ENCODE measurements at places on chromosomes 5 and 9.

DNA sequence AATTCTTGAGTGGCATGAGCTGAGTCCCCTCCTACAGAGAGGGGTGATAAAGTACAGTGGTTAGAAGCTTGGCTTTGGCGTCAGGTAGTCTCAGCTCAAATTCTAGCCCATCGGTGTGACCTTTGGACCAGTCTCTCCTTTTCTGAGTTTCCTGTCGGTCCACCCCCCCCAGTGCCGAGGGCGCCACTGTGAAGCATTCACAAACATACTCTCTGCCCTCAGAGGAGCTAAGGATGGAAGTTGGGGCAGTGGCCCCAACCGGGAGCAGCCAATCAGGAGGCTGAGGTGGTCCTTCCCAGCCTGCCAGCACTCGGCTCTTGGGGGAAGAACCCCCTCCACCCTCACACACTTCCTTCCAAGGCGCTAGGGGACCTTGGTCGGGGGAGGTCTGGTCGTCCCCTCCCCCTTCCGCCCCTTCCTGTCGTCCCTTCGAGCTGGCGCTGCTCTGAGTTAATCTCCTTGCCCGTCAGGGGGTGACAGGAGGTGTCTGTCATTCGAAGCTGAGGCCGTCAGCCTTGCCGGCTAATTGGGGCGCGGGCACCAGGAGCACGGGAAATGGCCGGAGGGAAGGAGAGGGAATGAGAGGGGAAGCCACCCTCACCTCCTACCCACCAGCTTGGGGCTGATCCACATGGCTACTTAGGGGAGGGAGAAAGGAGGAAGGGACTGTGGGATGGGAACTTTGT, 53.0 kb downstream of the CXXC5 start:
- DNase-seq = no peak

GRCh38 chr9:90455316-90455715, 187.3 kb downstream of the DIRAS2 start:
- no peak for DNase-seq

DNA sequence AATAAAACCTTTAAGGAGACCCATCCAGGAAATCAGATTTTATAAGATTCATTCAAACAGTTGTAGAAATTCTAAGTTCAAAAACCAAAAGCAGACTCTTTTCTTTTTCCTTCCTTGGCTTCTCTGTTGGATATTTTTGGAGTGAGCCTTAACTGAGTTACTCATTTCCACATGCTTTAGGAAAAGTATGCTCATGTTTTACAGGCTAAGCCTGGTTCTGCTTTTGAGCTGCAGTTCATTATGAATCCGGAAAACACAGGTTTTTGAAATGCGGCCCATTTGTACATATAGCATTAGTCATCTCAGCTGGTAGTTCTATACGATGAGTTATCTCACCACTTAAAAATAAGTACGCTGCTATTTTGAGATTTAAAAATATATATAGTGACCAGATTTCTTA, 156.6 kb upstream of the DMRT1 start:
- DNase-seq = peak; percentile 88

DNA sequence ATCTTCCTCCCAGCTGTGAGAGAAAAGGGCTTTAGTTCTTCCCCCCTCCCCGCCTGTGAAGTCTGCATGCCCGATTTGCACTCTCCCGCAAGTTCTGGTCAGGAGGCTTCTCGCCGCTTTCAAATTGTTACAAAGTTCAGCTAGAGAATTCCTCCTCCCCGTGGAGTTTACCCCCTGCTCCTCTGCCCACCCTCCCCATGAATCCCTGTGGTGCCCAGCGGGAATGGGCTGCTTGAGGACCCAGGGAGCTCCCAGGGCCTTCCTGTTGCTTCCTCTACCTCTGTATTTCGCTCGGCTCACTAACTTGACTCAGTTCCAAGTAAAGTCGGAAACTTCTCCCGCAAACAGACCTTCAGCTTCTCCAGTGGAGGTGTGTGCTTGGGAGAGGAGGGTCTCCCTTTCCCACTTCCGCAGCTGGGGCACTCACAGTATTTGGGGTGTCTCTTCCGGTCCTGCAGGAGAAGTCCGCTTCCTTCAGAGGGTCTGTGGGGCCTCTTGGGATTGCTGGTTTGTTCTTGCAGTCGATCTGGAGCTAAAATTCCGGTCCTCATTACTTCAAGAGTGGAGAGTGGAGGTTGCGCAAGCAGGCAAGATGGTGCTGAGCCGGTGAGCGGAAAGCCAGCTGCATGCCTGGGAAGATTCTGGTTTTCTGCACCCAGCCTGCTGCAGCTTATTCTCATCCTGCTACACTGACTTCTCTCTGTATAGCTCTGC, 97.8 kb downstream of the ADAMTS12 start:
- DNase-seq = no peak

DNA sequence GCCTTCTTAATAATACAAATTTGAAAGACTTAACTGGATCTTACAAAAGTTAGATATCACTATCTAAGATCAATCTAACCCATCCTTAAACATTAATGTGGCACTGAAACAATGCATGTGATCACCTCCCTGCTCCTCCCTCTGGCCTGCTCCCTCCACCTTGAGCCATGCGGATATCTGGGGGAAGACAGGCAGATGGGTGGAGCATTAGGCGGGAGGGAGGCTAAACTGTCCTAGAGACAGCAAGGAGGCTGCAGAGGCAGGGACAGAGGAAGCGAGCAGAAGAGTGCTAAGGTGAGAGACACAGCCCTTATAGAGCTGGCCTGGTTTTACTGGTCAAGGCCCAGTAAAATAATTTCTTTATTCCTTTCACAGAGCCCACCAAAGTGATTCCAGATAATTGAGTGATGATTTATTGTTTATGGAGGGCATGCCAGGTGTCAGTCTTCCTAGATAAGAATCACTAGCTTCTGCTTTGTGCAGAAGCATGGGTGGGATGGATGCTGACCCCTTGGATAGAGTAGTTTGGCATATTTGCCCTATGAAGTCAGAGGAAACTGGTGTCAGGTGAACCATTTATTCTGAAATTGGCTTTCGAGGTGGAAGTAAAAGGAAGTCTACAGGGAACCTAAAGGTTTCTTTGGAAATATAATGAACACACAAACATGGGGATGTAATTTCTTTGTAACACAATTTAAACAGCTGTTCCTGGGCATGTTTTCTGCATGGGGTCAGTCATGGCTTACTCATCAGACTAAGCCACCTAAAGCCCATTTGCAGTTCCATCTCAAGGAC, 188.3 kb downstream of the GNAQ start:
- DNase-seq = no peak

DNA sequence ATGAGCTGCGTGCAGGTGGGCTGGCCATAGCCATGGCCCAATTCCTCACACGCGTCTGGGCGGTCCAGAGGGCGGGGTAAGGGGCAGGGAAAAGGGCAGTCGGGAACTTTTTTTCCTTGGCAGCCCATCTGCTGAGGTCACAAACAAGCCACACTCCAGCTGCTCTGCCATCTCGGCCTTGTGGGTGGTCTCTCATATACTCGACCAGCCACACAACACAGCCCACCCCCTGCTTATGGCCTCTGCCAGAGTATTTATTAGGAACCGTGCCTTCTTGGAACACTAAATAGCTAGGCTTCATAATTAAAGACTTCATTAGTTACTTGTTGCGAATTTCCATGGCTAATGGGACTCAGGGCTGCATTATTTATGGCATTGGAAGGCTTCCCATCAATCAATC, 98.5 kb upstream of the LHFPL2 start:
- no peak for DNase-seq

DNA sequence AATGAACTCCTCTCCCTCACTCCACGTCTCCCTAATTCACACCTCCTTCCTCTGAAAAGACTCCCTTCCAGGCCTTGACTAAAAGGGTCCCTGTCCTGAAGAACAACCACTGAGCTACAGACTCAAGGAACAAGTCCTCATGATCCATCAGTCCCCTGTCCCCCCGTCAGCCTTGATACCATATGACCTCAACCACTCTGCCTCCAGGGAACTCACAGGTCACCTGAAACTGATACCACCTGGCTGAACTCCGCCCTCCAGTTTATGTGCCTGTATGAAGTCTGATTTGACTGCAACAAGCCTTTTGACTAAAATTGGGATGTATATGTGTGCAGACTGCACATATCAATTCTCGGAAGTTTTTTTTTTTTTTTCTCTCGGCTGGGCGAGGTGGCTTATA, 88.7 kb downstream of the UGCG start:
- no peak for DNase-seq

DNA sequence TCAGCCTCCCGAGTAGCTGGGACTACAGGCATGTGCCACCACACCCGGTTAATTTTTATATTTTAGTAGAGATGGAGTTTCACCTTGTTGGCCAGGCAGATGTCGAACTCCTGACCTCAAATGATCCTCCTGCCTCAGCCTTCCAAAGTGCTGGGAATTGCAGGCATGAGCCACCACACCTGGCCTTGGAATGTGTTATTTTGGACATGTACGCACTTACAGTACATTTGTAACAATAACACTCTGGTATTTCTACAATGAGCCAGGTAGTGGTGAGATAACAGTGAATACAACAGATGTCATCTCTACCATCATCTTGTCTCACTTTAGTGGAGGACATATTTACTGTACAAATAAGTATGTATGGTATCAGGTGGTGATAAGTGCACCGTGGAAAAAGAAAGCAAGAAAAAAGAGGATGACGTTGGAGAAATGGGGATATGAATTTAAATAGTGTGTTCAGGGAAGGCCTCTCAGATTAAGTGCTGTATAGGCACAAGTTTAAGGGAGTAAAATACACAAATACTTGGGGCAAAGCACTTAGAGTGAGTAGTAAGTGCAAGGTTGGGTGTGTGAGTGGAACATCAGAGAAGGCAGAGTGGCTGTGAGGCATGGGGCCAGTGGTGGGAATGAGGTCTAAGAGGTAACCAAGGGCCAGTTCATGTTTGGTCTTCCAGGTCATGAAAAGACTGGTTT, 100.1 kb downstream of the CDC42SE2 start:
- no peak for DNase-seq

DNA sequence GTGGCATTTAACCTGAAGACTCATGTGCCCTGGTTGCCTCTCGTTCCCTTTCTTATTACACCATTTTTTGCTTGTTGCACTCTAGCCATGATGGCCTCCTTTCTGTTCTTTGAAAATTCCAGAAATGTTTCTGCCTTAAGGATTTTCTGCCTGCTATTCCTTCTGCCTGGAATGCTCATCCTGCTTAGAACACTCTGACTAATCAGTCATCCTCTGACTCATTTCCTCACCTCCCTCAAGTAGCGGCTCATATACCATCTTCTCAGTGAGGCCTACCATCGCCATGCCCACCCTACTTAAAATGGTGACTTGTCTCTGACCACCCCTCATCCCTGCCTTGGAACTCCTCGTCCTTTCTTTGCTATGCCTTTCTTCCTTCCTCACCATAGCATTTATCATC, 68.8 kb downstream of the KIF4B start:
- DNase-seq = no peak

- peak; percentile 94 for DNase-seq
Measured at GRCh38 chr5:156981481-156981880, 18.5 kb upstream of the TIMD4 start.

- peak; percentile 97 for DNase-seq
Measured at GRCh38 chr5:67206929-67207328, 10.3 kb upstream of the CD180 start.

- DNase-seq = no peak
Measured at GRCh38 chr9:504921-505740, 290.5 kb downstream of the DOCK8 start.

DNA sequence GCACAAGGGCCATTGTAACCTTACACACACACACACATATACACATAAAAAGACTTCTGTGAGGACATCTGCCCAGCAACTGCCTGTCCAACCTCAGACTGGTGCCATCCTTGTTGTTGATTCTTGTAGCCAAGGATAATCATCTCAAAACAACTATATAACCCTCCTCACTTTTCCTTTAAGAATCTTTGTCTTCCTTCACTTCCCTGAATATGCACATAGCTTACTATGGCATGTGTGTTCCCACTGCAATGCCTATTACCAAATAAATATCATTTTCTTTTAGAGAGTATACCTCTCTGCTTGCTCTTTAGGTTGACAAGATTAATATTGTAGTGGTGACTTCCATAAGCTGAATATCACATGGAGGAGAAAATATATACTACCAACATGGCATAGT, 55.2 kb downstream of the APBA1 start:
- DNase-seq = no peak

- no peak for DNase-seq
Measured at GRCh38 chr5:10351199-10351905, 2.1 kb upstream of the MARCHF6 start.

GRCh38 chr5:36304095-36304805, 2.5 kb upstream of the RANBP3L start:
- peak; percentile 15 for DNase-seq

Measured in MV-4-11 (cell line).